ENCODE measurements at places on chromosomes 2 and 18. TPM values are rescaled to one million over a fixed set of nuclear protein-coding genes. Genes with fewer than 3 reads are reported as not detected.
A peak's percentile ranks its signal among the peaks of the same experiment; 100 is the strongest.

GRCh38 chr2:138630164-138630563 is 128.6 kb downstream of the SPOPL start:
- no peak for DNase-seq

The ANKRD30B gene
- not detected for total RNA-seq

DNA sequence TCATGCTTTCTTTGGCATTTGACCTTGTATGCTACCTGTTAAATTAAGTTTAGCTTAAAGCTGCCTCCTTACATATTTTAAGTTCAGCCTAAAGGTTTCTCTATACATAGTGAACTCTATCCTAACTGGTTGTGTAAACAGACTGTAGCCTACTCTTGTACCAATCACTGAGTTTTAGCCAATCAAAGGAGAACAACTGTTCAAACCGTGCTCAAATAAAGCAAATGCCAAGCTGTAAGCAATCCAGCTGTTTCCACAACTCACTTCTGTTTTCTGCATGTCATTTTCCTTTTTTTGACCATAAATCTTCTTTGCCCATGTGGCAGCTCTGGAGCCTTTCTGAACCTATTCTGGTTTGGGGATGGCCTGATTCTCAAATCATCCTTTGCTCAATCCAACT is 1603.8 kb upstream of the ACVR2A start:
- DNase-seq: no peak

DNA sequence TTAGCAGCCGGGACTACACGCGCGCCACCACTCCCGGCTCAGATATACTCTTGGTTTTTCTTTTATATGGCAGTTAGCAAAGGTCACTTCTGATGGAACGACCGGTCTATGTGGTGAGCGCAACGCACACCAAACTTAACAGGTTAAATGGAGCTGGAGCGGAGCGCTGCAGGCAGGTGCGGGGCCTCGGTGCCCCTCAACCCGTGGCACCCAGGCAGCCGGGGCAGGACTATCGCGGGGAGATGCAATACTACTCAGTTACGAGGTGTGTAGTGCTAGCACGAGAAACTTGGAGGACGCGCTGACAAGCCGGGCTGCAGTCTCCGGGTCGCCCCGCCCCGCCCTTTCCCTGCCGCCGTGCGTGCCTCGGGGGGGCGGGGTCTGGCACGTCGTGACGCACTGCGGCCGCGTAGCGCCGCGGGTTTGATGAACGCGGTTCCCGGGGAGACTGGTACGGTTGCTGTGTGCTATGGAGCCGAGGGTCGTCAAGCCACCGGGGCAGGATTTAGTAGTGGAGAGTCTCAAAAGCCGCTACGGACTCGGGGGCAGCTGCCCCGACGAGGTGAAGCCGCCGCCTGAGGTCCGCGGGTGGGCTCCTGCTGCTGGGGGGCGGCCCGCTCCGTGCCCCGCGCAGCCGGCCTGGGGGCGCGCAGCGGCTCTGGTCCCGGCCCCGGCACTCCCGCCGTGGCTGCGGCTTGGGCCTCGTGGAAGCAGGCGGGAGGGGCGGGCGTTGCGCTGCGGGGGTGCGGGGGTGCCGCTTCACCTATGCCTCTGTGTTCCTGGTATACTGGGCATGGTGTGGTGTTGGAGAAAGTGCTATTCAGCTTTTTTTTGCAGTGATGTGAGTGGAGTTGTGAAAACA is at the start of gene CCDC138:
Gene CCDC138, plus strand, starts transcription at position 418 of the 862 bp plus-strand sequence. Its CDS starts 52 bp downstream, at position 470.
- DNase-seq: peak; percentile 84

The MOCOS gene
- 29.7 TPM for total RNA-seq

The LONRF2 gene
- 3.2 TPM for total RNA-seq

The APCDD1 gene
- not detected for total RNA-seq

- DNase-seq: no peak
These were observed 295.3 kb upstream of the EPAS1 start for GRCh38 chr2:46001741-46002506.

- no peak for DNase-seq
These were observed 11.3 kb upstream of the RPL31 start for GRCh38 chr2:100990650-100991403.

DNA sequence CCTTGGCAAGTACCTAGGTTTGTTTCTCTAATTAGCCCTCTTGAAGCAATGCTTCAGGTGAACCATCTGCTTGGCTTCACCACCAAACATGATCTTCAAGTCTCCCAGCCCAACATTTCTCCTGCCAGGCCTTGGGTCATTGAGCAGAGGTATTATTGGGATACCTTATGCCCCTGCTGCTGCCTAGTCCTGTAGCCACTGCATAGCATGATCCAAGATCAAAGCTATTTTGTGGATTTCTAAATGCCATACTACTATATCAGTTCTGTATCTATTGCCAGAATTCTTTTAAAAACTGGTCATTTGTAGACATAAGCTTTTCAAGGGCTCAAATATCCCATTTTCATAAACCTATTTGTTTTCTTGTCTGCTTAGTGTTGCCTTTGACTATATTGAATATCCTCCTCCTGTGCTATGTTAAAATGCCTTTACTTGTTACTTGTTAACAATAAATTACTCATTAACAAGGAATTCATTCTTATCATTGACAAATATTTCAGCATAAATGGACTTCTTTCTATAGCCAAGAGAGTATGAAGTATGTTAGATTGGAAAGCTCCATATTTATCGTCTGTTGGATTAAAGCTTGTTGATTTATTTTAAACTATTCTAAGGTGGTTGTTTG is 204.5 kb upstream of the RBBP8 start:
- no peak for DNase-seq

DNA sequence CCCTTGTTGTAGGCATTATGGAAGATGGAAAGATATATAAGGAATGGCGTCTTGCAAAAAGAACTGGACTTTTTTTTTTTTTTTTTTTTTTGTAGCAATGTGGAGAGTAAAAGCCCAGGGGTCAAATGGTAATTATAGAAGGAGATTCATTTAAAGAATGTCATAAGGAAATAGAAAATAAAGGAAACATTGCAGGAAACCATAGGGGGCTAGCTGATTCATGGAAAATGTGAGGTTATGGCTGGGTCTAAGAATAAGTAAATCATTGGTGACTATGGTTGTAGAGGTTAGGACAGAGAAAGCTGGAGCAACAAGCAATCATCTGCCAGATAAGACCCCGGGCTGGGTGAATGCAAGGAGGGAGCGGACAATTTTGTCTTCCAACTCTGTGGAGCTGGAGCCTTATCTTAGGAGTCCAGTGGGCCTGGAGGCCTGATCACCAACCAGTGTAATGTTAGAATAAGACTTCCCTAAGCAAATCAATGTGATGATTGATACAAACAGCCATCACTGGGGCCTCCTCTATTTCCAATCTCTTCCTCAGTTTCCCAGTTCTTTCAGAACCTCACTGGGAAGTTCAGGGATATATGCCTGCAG is 201.2 kb upstream of the TNP1 start:
- DNase-seq: no peak

- no peak for DNase-seq
These were observed 51.0 kb upstream of the BOD1L2 start for GRCh38 chr18:57095884-57096283.

The MYL1 gene
- total RNA-seq: not detected

- DNase-seq: no peak
These were observed 78.1 kb upstream of the FAM110C start for GRCh38 chr2:124241-124880.

GRCh38 chr2:230124757-230125431 is 56.2 kb upstream of the SLC16A14 start:
- DNase-seq: no peak

DNA sequence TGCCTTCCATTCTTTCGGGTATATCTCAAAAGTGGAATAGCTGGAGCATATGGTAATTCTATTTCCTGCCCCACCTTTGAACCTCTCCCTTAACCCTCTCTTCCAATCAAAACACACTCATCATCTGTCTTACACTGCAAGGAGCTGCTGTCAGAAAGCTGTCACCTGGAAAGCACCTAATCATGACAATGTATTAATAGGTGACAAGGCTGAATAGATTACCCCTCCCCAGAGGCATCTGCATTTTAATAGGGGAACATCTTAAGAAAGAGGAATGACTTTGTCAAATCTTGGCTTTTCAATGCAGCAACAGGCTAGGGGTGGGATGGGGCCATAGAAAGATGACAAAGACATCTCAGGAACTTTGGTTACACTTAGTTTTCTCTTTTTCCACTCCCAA is 41.3 kb downstream of the CHMP3 start:
- DNase-seq: no peak

- peak; percentile 70 for DNase-seq
These were observed 935 bp upstream of the RAMP1 start for GRCh38 chr2:237858294-237859081.

DNA sequence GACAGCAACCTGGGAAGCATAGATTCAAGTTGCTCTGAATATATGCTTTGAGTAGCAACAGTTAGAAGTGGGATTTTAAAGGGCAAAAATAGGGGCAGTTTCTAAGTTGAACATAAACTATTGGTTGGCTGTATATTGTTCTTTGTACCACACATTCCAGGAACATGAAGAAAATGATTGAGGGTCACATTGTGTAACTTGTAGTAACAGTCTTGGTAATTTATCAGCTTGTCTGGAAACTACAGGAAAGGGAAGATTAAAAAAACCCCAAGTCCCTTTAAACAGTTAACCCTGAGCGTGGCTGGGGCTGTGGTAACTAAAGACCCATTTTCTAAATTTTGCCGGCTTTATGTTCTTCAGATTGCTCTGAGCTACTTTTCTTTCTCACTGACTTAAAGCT is 7.4 kb downstream of the PLEKHB2 start:
- DNase-seq: no peak

DNA sequence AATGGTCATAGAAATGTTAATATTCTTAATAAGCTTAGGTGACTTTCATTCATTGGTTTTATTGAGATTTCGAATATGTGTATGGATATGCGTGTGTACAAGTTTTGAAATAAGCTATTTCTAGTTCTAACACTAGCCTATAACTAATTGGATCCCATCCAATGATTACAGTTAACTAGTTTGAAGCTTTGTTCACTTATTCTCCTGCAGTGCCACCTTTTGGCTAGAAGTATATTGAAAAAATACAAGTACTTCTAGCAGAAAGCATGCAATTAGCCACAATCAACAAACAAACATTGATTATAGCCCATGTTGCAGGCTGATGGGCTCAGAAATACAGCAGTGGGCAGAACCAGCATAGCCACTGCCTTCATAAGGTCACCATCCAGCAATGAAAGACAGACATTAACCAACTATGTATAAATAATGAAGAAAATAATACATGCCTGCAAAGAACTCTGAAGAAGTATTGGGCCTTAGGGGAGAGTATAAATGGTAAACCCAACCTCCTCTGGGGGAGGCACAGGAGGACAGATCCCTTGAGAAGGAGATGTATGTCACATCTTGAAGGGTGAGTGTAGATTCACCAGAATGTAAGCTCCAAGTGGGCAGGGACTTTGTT is 5.1 kb upstream of the PIEZO2 start:
- peak; percentile 36 for DNase-seq

The NYAP2 gene
- total RNA-seq: not detected

The PROKR1 gene
- not detected for total RNA-seq

- no peak for DNase-seq
These were observed 7.5 kb downstream of the ZNF519 start for GRCh38 chr18:14124689-14125088.

- no peak for DNase-seq
These were observed 26.7 kb upstream of the TGFA start for GRCh38 chr2:70580352-70580751.

DNA sequence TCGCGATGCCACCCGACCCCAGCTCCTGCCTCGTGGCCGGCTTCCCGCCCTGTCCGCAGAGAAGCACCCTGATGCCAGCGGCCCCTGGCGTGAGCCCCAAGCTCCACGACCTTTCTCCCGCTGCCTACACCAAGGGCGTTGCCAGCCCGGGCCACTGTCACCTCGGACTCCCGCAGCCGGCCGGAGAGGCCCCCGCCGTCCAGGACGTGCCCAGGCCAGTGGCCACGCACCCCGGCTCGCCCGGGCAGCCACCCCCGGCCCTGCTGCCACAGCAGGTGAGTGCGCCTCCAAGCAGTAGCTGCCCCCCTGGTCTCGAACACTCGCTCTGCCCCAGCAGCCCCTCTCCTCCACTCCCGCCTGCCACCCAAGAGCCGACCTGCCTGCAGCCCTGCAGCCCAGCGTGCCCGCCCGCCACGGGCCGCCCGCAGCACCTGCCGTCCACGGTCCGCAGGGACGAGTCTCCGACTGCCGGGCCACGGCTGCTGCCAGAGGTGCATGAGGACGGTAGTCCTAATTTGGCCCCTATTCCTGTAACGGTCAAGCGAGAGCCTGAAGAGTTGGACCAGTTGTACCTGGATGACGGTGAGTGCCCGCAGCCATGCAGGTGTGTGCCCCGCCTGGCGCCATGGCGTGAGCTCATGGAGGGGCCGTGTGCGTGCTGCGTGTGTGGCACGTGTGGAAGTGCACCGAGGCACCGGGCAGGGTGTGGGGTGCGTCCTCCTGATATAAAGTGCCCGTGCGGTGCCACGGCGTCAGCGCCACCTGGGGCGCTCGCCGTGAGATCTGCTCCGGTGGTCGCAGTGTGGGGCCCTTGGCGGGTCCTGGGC is 90.8 kb downstream of the NFATC1 start:
- no peak for DNase-seq

The OTOS gene
- not detected for total RNA-seq

The ITPRIPL1 gene
- total RNA-seq: not detected

DNA sequence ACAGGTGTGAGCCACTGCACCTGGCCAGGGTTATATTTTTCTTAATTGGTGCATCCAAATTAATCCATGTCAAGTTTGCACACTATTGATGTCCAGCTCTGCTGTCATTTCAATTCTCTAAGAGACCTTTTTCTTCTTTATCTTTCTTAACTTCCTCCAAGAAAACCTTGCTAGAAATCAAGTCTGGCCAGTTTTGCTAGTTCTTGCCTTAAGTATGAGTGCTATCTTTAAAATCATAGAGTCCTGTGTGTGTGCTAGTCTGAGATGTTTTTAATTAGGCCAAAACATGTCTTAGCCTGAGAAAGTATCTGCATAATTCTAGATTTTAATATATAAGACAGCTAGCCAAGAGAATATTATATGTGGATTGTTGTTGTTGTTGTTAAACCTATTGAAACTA is 56.2 kb upstream of the SLC39A10 start:
- no peak for DNase-seq

The CDH20 gene
- not detected for total RNA-seq

- DNase-seq: no peak
These were observed 91.0 kb downstream of the VWA3B start for GRCh38 chr2:98177986-98178385.

The PARD3B gene
- 5.8 TPM for total RNA-seq

The CPLX4 gene
- not detected for total RNA-seq

The SALL3 gene
- total RNA-seq: not detected

- no peak for DNase-seq
These were observed 96.2 kb upstream of the SNTG2 start for GRCh38 chr2:854460-854859.

The SERPINB13 gene
- total RNA-seq: not detected

DNA sequence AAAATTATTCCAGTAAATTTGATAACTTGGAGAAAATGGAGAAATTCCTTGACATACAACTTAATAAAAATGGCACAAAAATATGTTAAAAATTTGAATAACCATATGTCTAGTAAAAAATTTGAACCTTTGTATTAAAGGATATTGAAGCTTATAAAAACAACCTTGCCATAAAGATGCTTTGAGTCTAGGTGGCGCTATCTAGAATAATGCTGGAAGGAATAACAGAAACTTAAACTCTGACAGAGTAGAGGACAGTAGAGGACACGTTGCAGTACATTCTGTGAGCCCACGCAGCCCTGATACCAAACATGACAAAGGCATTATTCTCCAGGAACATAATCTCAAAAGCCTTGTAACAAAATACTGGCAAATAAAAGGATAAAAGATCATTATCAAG is 44.7 kb upstream of the ALKAL2 start:
- no peak for DNase-seq

The CNRIP1 gene
- total RNA-seq: 7.3 TPM

Data from NCI-H460 (cell line).